ENCODE measurements at places on chromosomes 1 and 21. TPM values are rescaled to one million over a fixed set of nuclear protein-coding genes. Genes with fewer than 3 reads are reported as not detected.

The BRINP3 gene
- total RNA-seq, result not detected

The GBP2 gene
- 26.7 TPM for total RNA-seq

DNA sequence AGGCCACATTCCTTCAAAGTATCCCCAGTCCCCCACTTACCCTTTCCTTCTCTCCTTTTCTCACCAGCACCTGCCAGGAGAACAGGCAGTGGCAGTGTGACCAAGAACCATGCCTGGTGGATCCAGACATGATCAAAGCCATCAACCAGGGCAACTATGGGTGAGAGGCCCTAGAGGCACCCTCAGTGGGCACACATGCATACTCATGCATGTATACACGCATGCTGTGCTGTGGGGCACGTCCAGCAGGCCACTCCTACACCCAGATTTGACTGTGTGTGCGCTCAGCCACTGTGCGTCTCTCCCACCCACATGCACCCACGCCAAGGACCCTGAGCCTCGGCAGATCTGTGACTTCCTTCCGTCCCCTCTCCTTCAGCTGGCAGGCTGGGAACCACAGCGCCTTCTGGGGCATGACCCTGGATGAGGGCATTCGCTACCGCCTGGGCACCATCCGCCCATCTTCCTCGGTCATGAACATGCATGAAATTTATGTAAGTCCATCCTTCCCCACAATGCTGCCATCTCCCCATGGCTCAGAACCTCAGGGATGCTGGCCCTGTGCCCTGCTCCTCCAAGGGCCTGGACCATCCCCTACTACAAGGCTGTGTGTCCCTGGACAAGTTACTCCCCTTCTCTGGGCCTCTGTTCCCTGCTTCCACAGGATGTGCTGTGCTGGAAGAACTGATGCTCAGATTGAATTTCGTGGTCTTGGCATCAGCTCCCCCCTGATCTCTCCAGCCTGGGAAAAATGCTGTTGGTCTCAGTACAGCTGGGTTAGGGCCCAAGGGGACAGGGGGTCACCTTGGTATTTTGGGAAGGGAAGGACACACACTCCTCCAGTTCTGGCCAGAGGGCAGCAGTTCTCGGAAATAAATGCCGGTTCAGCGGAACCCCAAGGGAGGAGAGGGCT is 7.0 kb downstream of the TINAGL1 start:
- DNase-seq, result no peak

GRCh38 chr1:243740255-243740999 is 109.6 kb downstream of the AKT3 start:
- no peak for DNase-seq

DNA sequence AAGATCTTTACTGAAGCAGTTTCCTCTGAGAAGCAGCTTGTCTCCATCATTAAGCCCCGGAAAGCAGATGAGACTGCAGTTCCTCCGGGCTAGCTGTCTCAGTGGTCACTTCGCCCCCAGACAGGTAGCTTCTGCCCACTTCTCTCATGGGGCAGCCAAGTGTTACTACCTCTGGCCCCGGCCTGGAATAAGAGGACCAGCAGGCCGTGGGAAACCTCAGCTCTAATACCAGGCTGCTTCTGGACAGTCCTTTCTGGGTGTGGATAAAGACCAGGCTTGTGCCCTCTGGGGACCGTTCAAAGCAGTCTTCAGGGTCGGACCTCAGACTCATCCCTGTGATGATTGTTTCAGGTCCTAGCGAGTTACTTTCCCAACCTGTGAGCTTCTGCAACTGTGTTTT is 54.8 kb downstream of the RUNX3 start:
- no peak for DNase-seq

GRCh38 chr1:220430059-220430458 is 97.9 kb upstream of the MARK1 start:
- DNase-seq, result no peak

DNA sequence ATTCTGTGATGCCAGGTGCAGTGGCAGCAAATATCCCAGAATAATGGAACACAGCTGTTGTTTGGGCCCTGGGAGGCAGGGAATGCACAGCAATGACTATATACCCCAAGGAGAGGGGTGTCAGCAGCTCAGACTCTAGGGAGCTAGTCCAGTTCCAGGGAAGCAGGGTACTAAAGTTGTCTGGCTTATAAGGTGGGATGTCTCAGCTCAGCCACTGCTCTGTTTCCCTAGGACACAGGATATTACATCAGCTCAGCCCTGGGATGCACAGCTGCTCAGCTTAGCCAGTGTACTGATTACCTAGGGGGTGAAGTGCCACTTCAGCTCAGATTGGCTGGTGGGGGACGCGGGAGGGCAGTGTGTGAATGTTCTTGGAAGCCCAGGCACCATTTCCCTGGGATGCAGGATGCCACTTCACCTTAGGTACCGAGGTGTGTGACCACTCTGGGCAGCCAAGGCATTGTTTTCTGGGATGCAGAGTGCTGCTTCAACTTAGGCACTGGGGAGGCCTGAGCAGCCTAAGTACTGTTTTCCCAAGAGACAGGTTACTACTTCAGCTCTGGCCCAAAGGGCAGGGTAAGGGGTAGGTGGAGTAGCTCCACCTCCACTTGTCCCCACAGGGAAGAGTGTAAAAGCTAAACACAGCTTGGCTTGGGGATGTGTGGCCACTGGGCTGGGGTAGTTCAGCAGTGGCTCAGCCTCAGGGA is 59.4 kb downstream of the DIPK1A start:
- DNase-seq, result no peak

DNA sequence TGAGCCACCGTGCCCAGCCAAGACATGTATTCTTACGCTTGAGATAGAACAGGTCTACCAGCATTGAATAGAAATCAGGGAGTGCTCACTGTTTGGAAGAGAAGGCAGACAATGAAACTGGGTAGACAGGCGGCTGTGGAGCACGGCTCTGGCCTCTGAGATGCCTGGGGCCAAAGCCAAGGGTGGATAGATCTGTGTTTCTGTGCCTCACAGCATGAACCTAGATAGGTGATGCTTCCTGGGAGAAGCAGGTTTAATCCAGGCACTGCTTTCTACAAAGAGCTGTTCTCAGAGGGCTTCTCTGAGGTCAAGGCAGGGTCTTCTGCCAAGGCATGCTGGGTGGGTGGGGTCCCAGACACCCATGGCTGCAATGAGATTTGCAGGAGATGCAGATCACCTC is 24.6 kb upstream of the PRSS38 start:
- no peak for DNase-seq

DNA sequence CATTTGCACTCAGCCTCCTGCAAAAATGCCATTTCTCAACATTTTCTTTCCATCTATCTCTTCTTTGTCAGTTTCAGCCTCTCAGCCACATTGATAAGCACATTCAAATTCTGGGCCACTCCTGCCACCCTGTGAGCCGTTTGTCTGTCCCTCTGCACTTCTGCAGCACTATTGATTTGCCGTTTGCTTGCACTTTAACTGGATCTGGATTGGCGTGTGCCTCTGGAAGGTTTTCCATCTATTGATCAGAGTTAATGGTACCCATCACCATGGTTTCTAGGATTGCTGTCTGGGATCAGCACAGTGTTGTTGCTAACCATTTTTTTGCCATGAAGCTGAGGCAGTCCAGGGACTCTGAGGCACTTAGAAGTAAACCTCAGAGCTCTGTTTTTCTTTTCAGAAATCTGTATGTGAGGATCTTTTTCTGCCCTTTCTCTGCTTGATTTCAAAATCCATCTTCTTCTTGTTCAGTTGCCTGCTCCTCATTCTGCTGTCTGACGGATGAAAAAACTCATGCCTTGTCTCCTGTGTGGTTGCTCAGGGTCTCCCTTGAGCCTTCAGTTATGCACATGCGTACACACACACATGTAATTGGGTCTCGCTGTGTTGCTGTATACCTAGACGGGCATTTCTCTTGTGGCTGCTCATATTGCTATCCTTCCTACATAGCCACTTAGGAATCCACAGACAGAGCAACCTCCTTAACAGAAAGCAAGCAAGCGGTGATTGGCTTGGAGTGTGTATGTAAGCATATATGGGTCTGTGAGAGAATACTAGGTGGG is 67.9 kb downstream of the NOS1AP start:
- no peak for DNase-seq
